ENCODE measurements at places on chromosomes 12 and 14.
A peak's percentile ranks its signal among the peaks of the same experiment; 100 is the strongest.

GRCh38 chr14:61145034-61145902 is 135.9 kb downstream of the TMEM30B start:
- peak; percentile 85 for DNase-seq

DNA sequence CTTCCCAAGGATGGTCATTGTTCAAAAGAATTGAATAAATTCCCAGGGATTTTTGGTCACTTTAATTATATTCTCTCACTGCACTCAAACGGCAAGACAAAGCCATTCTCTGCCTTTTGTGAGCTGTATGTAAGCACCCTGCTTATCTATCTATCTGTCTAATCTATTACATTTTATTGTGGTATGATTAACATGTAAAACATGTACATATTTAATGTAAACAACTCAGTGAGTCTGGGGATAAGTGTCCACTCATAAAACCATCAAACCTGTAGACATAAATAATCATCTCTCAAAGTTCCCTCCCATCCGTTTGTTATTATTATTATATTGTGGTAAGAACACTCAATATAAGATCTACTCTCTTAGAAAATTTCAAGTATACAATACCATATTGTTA is 167.1 kb downstream of the CAND1 start:
- DNase-seq: no peak

- no peak for DNase-seq
These were observed 21.0 kb downstream of the DLK1 start for GRCh38 chr14:100747736-100748135.

DNA sequence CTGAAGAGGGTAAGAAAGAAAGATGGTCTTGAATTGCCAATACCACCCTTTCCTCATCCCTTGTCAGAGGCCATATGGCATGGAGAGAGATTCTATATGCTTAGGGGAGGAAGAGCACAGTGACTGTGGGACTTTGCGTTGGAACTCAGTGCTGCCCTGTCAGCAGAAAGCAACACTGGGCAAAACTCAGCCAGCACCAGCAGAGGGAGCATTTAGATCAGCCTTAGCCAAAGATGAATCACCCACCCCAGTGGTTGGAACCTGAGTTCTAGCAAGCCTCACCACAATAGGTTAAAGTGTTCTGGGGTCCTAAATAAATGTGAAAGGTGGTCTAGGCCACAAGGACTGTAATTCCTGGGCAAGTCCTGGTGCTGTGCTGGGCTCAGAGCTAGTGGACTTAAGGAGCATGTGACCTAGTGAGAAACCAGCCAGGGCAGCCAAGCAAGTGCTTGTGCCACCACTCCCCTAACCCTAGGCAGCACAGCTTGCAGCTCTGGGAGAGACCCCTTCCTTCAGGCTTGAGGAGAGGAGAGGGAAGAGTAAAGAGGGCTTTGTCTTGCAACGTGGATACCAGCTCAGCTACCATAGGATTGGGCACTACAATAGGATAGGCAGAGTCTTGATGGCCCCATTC is 11.4 kb upstream of the BCAT1 start:
- DNase-seq: no peak

GRCh38 chr14:100488057-100488456 is 99.2 kb downstream of the BEGAIN start:
- DNase-seq: no peak

GRCh38 chr14:20387576-20387975 is 25.7 kb downstream of the TEP1 start:
- DNase-seq: no peak

DNA sequence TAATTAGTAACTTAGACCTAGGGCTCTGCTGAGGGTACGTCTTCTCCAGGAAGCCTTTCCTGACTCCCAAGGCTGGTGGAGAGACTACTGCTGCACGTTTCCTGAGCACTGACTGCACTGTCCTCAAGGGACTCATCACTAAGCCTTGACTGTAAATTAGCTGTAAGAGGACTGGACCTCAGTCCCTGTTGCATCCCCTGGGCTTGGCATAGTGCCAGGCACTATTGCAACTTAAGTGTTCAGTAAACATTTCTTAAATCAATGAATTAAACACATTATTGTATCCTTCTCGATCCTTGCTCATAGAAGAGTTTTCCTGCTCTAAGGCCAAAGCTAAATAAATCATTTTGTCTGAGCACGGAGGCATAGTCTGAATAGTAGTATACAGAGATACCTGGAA is 31.9 kb upstream of the IFNG-AS1 start:
- no peak for DNase-seq

GRCh38 chr14:59585891-59586554 is 9.4 kb upstream of the CCDC175 start:
- DNase-seq: peak; percentile 79

GRCh38 chr12:52631264-52631663 is 12.9 kb upstream of the KRT73 start:
- no peak for DNase-seq

DNA sequence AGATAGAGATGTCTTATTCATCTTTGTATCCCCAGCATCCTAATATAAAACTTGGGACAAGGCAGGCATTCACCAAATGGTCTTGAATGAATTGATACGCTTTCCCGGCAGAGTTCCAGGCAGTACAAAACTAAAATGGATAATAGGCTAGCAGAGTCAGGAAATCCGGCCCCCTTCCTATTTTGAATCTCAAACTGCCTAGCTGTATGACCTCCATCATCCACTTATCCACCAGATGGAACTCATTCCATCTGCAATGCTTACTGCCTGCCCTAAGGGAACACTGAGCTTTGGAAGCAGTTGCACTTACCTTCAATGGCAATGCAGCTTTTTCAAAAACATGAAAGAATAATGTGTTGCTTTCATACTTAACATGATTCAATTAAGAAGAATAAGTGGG is 43.4 kb downstream of the BDKRB1 start:
- DNase-seq: no peak

DNA sequence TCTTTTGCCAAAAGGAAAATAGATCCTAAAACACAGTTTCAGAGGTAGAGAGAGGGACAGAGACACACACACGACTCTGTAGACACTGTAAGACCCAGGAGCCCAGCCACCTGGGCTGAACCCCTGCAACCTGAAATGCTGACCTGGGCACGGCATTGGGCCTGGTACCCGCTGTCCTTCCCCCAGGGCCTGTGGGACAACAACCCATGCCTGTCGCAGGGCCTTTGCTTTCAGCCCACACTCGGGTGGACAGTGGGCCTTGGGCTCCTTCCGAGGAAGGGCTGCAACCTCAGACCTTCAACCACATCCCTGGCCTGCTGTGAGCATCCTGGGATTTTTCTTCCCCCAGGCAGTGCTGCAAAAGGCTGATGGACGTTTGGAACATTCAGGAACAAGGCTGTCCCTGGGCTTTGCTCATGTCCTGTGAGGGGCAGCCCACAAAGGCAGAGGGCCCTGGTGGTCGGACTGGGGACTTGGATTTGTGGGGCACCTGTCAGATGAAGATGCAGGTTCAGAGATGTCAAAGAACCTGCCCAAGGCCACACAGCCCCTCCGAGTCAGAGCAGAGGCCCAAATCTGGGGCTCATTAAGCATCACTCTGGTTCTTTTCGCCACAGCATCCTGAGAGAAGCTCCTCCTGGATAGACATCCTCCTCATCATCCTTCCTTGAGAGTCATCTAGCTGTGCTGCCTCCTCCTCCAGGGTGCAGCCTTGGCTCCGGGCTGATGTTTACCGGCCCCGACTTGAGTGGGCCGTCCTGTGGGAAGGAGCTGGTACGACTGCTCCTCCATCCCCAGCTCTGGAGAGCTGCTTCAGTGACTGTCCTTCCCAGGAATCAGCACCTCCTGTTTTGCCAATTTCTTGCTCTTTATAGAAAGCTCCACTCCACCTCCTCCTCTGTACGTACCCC is 32.7 kb downstream of the CCDC92 start:
- no peak for DNase-seq

GRCh38 chr12:58104351-58104755 is 163.0 kb downstream of the ATP23 start:
- DNase-seq: no peak

- DNase-seq: no peak
These were observed 72.3 kb upstream of the TMCC3 start for GRCh38 chr12:94722664-94723063.

GRCh38 chr14:49767571-49768300 is at the start of gene KLHDC2:
Gene KLHDC2 (plus strand): TSS chr14:49768153. CDS start chr14:49768469, 316 bp downstream.
- peak; percentile 36 for DNase-seq

- no peak for DNase-seq
These were observed 22.7 kb upstream of the KRT78 start for GRCh38 chr12:52871291-52872039.

DNA sequence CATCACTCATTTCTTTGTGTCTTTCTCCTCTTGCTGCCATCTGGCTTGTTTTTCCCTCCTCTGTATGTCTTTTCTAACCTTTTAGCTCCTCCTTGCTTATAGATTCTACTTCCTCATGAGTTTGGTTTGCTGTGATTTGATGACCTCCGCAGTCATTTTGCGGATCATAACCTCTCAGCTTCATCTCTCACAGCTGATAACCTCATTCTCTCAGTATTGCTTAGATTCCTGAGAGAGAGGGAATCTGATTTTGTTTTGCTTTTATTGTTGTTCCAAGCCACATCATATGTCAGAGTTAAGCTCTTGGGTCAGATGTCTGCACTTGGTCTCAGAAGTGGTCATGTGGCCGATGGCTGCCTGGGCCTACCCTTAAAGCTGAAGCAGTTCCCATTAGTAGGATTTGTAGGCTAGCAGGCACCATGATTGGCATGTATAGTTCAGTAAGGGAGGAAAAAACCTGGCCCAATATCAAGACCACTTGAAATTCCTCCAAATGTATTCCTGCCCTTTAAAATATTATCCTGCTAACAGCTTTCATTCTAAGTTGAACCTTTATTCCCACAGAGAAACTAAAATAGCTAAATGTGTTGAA is 13.5 kb downstream of the ZNF664 start:
- DNase-seq: no peak
